ENCODE measurements at places on chromosomes 4 and X.

- no peak for DNase-seq
These were observed 213.4 kb downstream of the TMA16 start for GRCh38 chr4:163707873-163708272.

- DNase-seq, result no peak
These were observed 130.2 kb downstream of the SH2D1A start for GRCh38 chrX:124476562-124476961.

- DNase-seq, result no peak
These were observed 17.9 kb upstream of the PDE5A start for GRCh38 chr4:119646347-119647071.

DNA sequence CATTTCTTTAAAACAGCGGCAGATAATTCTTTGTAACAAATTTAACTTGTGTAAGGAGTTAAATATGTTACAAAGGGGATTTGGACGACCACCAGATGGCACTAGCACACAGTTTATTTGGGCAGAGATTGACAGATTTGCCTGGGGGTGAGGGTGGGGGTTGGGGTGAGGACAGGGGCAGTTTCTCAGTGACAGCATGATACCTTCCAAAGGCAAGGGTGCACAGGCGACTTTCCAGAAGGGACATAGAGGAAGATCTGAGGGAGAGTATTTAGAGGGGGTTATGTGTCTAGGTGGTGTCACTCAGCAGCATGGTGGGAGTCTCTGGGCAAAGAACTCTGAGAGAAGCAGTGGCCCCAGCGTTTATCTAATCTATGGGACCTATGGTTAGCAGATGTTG lies 9.6 kb upstream of the TMA16 start:
- peak; percentile 76 for DNase-seq

- peak; percentile 85 for DNase-seq
These were observed 50.8 kb downstream of the PRPS1 start for GRCh38 chrX:107678957-107679740.

DNA sequence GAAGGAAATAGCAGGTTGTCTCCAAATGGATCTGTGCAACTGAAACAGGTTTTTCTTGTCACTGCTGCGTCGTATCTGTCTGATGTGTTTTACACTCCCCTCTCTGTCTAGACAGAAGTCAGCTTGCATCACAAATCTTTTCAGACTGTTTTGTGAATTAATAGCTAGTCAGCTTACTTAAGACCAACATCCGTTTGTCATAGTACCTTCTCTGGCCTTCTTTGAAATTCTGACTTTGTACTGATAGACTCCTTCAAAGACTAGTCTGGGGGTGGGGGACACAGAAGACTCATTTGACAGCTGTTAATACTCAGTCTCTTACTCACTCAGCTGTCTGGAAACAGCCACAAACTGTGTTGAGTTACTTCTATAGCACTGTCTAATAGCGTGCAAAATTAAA lies 197.8 kb downstream of the PALLD start:
- DNase-seq, result no peak

GRCh38 chr4:62394766-62395165 lies 1194.6 kb downstream of the ADGRL3 start:
- DNase-seq, result no peak

- no peak for DNase-seq
These were observed 2.3 kb downstream of the AMMECR1 start for GRCh38 chrX:110315551-110315950.

DNA sequence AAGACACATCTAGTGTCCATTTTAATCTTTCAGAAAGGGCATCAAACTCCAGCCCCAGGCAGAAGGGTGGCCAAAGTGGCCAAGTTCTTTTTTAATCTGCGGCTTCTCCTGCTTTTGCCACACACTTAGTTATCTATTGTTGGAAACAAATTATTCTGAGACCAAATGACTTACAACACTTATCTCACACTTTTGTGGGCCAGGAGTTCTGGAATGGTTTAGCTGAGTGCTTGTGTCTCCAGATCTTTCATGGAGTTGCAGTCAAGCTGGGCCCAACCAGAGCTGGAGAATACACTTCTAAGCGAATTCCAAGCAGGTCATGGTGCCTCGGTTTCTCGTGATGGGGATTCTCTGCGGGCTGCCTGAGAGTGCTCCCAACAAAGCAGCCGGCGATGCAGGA lies 4.0 kb downstream of the TXK start:
- DNase-seq, result no peak

DNA sequence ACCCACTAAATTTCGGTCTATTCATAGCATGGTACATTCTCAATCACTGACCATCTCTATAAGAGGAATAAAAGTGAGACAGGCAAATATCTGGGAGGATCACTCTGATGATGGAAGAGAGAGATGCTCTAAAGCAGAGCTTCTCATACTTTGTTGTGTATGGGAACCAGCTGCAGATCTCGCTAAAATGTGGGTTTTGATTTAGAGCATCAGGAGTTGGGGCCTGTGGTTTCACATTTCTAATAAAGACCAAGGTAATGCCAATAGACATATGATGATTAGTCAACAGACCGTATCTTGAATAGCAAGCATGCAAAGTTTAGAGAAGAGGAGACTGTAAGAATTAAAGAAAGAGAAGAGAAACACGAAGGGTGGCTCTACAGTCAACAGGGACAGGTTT lies 107.4 kb upstream of the FTHL17 start:
- no peak for DNase-seq

- DNase-seq, result no peak
These were observed 72.9 kb downstream of the AASDH start for GRCh38 chr4:56314207-56314915.

GRCh38 chr4:141329174-141329569 lies 108.5 kb downstream of the ZNF330 start:
- DNase-seq, result no peak

GRCh38 chr4:91118597-91118996 lies 991.4 kb downstream of the CCSER1 start:
- no peak for DNase-seq

DNA sequence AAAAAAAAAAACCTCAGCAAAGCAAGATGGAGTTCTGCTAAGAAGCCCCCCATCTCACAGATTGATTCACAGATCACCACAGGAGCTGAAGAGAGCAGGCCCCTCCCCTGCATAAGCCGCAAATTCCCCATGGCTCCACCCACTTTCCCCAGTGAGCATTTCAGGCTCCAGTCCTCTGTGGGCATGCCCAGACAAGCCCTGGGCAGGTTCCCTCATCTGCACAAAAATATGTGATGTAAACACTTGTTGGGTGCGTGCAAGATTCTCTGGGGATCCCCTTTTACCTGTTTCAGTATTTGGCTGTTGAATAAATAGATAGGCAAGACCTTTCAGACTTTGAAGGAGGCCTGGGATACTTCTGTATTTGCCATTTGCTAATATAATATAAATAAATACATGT lies 514.3 kb downstream of the PCDH7 start:
- DNase-seq, result no peak

Data from activated effector memory CD4-positive, alpha-beta T cell treated with anti-CD3 and anti-CD28 coated beads, Interleukin-2, amount 50 U/mL, for 16 hours (primary cell).